ENCODE measurements at places on chromosomes 11 and 22.

GRCh38 chr11:121152764-121153163 is 51.7 kb downstream of the TECTA start:
- no peak overlapping the region for H3K4me3 ChIP-seq
- no peaks in the 10 kb centered on the region for H3K4me1 ChIP-seq
- H3K36me3 ChIP-seq = no peaks in the 10 kb centered on the region
- H3K27me3 ChIP-seq = no peaks in the 10 kb centered on the region

- H3K4me1 ChIP-seq = peaks cover 12% of the 10 kb centered on the region
- peaks cover 12% of the 10 kb centered on the region for H3K36me3 ChIP-seq
- no peaks in the 10 kb centered on the region for H3K27me3 ChIP-seq
- no peak overlapping the region for H3K4me3 ChIP-seq
- peak overlapping the region; percentile 83 for H3K27ac ChIP-seq
Observed at GRCh38 chr22:29750559-29751538, 16.0 kb downstream of the ZMAT5 start.

DNA sequence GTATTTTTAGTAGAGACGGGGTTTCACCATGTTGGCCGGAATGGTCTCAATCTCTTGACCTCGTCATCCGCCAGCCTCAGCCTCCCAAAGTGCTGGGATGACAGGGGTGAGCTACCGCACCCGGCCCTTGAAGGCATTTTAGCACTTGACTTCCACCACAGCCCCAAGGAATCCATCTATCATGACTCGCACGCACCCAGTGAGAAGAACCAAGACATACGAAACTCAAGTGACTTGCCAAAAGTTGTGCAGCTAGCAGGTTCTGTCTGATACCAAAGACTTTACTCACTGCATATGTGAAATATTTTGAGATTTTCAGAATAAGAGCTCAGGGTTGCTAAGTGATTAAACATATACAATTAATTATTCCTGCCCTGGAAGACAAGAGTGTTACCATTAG is 21.0 kb downstream of the FLI1 start:
- peaks cover 86% of the 10 kb centered on the region for H3K4me1 ChIP-seq
- peaks cover 35% of the 10 kb centered on the region for H3K36me3 ChIP-seq
- H3K27me3 ChIP-seq = no peaks in the 10 kb centered on the region
- no peak for DNase-seq

GRCh38 chr11:117560780-117561530 is 233.3 kb downstream of the CEP164 start:
- no peak overlapping the region for H3K27ac ChIP-seq
- H3K36me3 ChIP-seq = no peaks in the 10 kb centered on the region
- no peak for DNase-seq
- no peaks in the 10 kb centered on the region for H3K4me1 ChIP-seq

DNA sequence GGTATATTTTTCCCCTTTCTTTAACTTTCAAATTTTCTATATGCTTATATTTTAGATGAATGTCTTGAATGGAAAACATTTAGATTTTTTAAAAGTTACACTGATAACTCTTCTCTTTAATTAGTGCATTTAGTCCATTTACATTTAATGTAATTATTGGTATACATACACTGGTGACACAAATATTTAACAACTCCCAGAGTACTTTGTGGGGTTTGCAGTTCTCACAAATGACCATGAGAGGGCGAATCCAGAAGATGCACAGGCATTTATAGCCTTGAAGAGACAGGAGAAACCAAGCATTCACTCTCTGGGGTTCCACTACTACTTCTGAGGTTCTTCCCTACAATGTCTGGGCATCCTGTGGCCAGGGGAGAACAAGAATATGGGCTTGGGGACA is 125.1 kb downstream of the TIMP3 start:
- peaks cover 2% of the 10 kb centered on the region for H3K27me3 ChIP-seq
- no peaks in the 10 kb centered on the region for H3K4me1 ChIP-seq
- DNase-seq = no peak
- no peak overlapping the region for H3K4me3 ChIP-seq
- H3K27ac ChIP-seq = no peak overlapping the region

DNA sequence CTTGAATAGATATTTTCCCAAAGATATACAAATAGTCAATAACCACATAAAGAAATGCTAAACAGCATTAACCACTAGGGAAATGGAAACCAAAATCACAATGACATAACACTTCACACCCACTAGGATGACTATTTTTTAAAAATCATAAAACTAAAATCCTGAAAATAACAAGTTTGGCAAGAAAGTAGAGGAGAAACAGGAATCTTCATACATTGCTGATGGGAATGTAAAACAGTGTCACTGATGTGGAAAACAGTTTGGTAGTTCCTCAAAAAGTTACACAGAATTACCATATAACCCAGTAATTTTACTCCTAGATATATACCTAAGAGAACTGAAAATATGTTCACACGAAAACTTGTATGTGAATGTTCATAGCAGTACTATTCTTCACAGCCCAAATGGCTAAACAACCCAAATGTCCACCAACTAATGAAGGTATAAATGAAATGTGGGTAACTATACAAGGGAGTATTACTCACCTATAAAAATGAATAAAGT is 12.5 kb downstream of the PICALM start:
- no peak for DNase-seq
- H3K27ac ChIP-seq = no peak overlapping the region
- H3K4me3 ChIP-seq = no peak overlapping the region

DNA sequence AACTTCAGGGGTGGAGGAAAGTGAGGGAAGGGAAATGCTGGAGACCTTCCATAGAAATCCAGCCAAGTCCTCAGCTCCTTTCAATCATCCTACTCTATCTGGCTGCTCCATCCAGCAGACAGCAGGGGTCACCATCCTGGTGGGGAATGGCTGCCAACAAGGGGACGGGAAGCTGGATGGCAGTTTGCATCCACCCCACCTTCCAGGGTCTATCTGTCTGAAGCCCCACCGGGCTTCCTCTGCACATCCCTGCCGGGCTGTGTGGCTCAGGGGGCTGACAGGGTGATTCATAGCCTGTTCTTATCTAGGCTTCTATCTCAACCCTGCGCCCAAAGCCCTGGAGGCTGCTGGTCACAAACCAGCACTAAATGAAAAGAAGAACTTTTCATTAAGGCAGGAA is 1.1 kb downstream of the SYTL2 start:
- H3K4me3 ChIP-seq = peak overlapping the region; percentile 89
- peaks cover 3% of the 10 kb centered on the region for H3K36me3 ChIP-seq
- H3K27me3 ChIP-seq = peaks cover 12% of the 10 kb centered on the region
- no peak for DNase-seq
- H3K27ac ChIP-seq = peak overlapping the region; percentile 53
- H3K4me1 ChIP-seq = peaks cover 40% of the 10 kb centered on the region

DNA sequence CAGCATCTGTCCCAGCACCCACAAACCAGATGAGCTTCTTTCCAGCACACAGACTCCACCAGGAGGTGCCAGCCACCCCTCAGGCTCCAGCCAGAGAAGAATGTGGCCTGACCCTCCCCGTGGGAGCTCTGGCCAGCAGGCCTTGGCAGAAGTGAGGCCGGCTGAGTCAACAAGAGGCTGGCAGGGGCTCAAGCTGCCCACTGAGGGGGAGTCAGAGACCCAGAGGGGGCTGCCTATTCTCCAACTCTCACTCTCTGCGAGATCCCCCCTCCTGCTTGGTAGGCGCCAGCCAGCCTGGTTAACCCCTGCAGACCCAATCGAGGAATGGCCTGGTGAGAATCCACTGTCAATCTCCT is 10.6 kb upstream of the CDC42EP1 start:
- H3K27ac ChIP-seq = no peak overlapping the region
- no peaks in the 10 kb centered on the region for H3K36me3 ChIP-seq
- peaks cover 6% of the 10 kb centered on the region for H3K4me1 ChIP-seq
- H3K4me3 ChIP-seq = no peak overlapping the region
- H3K27me3 ChIP-seq = peaks cover 19% of the 10 kb centered on the region
- no peak for DNase-seq

DNA sequence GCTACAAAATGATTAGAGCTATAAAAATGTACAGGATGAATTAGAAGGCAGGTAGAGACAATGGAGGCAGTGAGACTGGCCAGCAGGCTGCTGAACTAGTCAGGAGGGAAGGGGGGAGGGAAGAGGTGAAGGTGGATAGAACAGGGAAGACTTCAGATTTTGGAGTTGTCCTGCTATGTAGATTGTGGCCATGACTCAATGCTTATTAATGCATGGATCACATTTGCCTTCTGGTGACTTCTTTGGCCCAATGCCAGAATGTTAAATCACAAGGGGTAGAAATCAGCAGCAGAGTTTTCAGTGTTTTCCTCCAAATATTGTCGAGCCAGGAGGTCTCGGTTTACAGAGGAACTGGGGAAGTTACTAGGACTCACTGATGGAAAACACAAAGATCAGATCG is 346.6 kb downstream of the AASDHPPT start:
- no peaks in the 10 kb centered on the region for H3K36me3 ChIP-seq
- no peaks in the 10 kb centered on the region for H3K4me1 ChIP-seq
- H3K27me3 ChIP-seq = no peaks in the 10 kb centered on the region
- no peak for DNase-seq
- no peak overlapping the region for H3K27ac ChIP-seq

DNA sequence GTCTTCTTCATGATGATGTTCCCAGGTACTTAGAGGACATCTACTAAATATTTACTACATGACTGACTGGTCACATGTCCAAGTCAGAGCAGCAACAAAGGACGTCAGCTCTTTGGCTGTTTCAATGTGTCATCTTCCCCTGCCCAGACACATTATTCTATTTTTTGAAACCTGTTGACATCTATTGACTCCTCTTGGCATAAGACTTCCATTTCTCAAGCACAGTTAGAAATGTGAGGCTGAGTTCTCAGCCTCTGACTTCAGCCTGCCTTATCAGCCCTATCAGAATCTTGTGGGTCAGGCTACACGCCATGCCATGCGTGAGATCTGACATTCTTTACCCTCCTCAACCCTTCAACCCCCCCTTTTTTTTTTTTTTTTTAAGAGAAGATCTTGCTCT is 63.8 kb downstream of the SC5D start:
- peaks cover 6% of the 10 kb centered on the region for H3K27me3 ChIP-seq
- H3K36me3 ChIP-seq = no peaks in the 10 kb centered on the region
- H3K4me1 ChIP-seq = peaks cover 2% of the 10 kb centered on the region
- no peak overlapping the region for H3K27ac ChIP-seq
- H3K4me3 ChIP-seq = no peak overlapping the region
- DNase-seq = no peak

DNA sequence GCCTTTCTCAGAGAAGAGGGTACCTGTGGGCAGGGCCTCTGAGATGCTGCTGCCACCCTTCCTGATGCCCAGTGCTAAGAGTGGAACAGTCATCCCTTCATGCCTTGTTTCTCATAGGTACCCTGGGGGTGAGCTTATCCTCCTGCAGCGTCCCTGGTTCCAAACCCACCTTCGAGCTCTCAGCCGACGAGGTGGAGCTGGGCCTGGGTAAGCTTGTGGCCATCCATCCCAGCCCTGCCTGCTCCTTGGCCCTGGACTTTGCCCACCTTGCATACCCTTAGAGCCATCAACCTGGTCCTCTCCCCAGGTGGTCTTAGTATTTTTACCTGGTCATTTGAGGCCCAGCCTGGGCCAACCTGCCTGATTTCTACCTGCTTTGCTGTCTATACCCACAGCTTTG is 8.7 kb downstream of the TKFC start:
- H3K4me1 ChIP-seq = peaks cover 4% of the 10 kb centered on the region
- no peak for DNase-seq
- no peaks in the 10 kb centered on the region for H3K27me3 ChIP-seq

DNA sequence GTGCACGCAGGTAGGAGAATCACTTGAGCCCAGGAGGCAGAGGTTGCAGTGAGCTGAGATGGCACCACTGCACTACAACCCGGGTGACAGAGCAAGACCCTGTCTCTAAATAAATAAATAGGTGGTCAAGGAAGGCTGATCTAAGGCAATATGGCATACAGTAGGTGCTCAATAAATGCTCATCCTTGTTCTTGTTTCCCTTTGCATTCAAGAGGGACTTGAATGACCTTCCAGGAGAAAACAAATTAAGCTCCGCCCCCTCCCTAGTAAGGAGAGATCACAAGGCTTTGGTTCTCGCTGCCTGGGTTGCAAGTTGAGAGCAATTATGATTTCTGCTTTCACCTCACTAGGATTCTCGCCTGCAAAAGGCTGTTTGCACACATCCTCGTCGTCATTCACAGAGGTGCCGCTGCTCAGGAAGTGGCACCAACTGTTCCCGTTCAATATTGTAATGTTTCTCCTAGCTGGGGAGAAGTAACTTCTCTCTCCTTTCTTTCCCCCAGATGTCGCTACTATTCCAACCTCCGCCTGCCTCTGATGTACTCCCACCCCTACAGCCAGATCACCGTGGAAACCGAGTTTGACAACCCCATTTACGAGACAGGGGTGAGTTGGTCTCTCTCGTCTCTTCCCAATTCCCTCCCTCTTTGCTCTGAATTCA is 51.8 kb upstream of the ASPHD2 start:
- H3K4me1 ChIP-seq = peaks cover 4% of the 10 kb centered on the region
- no peak for DNase-seq
- H3K27ac ChIP-seq = no peak overlapping the region
- H3K27me3 ChIP-seq = peaks cover 55% of the 10 kb centered on the region
- peak overlapping the region; percentile 11 for H3K4me3 ChIP-seq
- no peaks in the 10 kb centered on the region for H3K36me3 ChIP-seq

DNA sequence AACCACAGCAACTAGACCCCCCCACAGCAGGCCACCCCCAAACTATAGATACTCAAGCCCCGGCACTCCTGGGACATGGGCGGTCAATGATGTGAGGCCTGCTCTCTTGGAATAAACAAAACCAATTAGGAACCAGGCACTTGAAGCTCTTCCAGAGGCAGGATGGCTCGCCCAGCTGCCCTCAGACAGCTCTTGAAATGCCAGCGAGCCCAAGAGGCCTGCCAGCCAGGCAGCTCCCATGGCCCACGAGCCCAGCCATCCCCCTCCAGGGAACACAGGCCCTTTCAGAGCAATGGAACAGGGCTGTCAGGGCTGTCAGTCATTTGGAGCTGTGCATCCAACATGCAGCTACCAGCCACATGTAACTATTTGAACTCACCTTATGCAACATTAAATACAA is 34.0 kb upstream of the TFIP11 start:
- H3K36me3 ChIP-seq = peaks cover 8% of the 10 kb centered on the region
- peaks cover 16% of the 10 kb centered on the region for H3K4me1 ChIP-seq
- no peak for DNase-seq
- H3K27me3 ChIP-seq = no peaks in the 10 kb centered on the region
- no peak overlapping the region for H3K4me3 ChIP-seq

DNA sequence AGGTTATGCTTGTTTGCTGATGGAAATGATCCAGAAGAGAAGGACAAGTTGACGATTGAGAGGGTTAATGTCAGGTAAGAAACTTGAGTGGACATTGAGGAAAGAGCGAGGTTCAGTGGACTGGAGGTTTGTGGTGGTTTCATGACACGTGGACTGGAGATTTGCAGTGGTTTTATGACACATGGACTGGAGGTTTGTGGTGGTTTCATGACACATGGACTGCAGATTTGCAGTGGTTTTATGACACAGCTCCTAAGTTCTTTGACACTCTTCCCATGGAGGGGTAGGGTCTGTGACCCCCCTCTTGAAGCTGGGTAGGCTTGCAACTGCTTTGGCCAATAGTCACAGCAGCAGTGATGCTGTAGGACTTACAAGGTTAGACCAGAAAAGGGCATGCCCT is 5.4 kb upstream of the MAPK8IP2 start:
- H3K36me3 ChIP-seq = no peaks in the 10 kb centered on the region
- H3K27ac ChIP-seq = no peak overlapping the region
- peaks cover 20% of the 10 kb centered on the region for H3K27me3 ChIP-seq
- no peak overlapping the region for H3K4me3 ChIP-seq
- H3K4me1 ChIP-seq = no peaks in the 10 kb centered on the region

- no peak for DNase-seq
- H3K4me1 ChIP-seq = no peaks in the 10 kb centered on the region
- H3K27ac ChIP-seq = no peak overlapping the region
- H3K27me3 ChIP-seq = no peaks in the 10 kb centered on the region
- H3K4me3 ChIP-seq = no peak overlapping the region
- no peaks in the 10 kb centered on the region for H3K36me3 ChIP-seq
Observed at GRCh38 chr11:27122001-27122400, 81.4 kb downstream of the BBOX1 start.

GRCh38 chr22:26751217-26751616 is 93.8 kb downstream of the MIAT start:
- H3K4me3 ChIP-seq = no peak overlapping the region
- no peak overlapping the region for H3K27ac ChIP-seq
- H3K27me3 ChIP-seq = no peaks in the 10 kb centered on the region
- DNase-seq = no peak
- H3K4me1 ChIP-seq = peaks cover 4% of the 10 kb centered on the region

All from T-helper 2 cell treated with Interferon-gamma antibody and Interleukin-4, amounts not matched to agents 5 μg/mL and 100 μg/mL, for 36 hours (primary cell).